ENCODE measurements at places on chromosomes 4 and X. TPM values are rescaled to one million over a fixed set of nuclear protein-coding genes. Genes with fewer than 3 reads are reported as not detected.

- DNase-seq, result no peak
Measured at GRCh38 chr4:113398441-113399143, 349.1 kb downstream of the ANK2 start.

GRCh38 chr4:152926959-152927358, 9.2 kb upstream of the FHDC1 start:
- DNase-seq, result no peak

Gene BMPR1B
- polyA plus RNA-seq, result not detected

Gene CT45A5
- polyA plus RNA-seq, result not detected

DNA sequence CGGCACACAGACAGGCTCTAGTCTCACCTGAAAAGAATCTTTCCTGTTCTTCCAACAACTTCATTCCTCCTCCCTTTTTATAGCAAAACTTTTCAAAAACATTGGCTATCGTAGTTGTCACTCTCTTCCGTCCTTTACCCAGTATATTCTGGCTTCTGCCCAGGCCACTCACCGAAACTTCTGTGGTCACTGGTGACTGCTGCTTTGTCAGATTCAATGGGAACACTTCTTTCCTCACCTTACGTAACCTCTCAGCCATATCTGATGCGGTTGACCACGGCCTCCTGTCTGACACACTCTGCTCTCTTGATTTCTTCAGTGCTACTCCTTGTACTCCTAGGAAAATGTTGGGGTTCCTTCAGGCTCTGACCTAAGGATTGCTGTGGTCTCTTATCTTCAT, 9.2 kb upstream of the RNF150 start:
- DNase-seq, result no peak

DNA sequence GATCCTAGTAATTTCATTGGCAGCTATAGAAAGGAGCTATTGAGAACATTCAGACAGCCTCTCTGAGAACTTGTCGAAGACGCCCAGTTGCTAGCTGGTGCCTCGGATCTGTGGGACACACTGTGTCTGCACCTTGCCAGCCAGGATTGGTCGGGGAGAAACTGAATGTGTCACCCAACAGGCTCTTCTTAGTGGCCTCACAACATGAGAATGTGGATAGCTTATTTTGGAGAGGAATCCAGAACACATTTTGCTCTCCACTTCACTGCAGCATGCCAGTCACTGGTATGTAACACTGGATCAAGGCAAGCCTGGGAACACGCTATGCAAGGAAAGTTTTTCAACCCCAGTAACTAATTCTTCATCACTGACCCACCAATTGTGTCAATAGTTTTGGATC, 89.5 kb upstream of the TRPC3 start:
- no peak for DNase-seq

DNA sequence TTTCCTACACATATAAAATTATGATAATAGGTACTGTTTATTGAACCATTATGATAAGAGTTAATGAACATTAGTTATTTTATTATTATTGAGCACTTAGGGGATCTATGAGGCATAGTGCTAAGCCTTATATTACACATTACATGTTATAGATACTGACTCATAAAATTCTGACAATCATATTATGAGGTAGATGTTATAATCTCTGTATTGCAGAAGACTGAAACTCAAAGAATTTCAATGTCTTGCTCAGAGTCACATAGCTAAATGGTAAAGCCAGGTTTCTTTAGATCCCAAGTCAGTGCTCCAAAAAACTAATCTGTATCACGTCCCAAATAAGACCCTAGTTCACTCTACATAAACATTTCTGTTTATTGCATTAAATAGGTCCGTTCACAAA, 207.2 kb upstream of the CNKSR2 start:
- no peak for DNase-seq

GRCh38 chr4:113708250-113708649, 53.3 kb downstream of the CAMK2D start:
- DNase-seq, result no peak

Gene RADX
- 4.1 TPM for polyA plus RNA-seq

GRCh38 chr4:173801876-173802661, 272.0 kb upstream of the HAND2 start:
- no peak for DNase-seq

GRCh38 chrX:131735127-131735526, 191.3 kb downstream of the OR13H1 start:
- no peak for DNase-seq

Gene EVC
- polyA plus RNA-seq, result not detected

Gene PAGE4
- polyA plus RNA-seq, result not detected

Gene ZFP92
- polyA plus RNA-seq, result not detected

- no peak for DNase-seq
Measured at GRCh38 chrX:103681443-103681842, 5.1 kb downstream of the MORF4L2 start.

Gene TRIM60
- polyA plus RNA-seq, result not detected

GRCh38 chrX:123408821-123409737, 225.0 kb downstream of the GRIA3 start:
- no peak for DNase-seq

GRCh38 chrX:151478058-151478457, 81.1 kb downstream of the VMA21 start:
- DNase-seq, result no peak

Gene H2BW1
- polyA plus RNA-seq, result not detected

DNA sequence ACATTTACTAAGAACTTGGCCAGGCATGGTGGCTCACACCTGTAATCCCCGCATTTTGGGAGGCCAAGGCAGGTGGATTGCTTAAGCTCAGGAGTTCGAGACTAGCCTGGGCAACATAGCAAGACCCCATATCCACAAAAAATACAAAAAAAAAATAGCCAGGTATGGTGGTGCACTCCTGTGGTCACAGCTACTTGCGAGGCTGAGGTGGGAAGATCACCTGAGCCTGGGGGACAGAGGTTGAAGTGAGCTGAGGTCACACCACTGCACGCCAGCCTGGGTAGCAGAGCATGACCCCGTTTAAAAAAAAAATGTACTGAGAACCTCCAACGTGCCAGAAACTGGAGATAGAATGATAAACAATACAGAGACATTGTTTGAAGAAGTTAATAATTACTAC, 8.0 kb downstream of the OPRPN start:
- DNase-seq, result no peak

DNA sequence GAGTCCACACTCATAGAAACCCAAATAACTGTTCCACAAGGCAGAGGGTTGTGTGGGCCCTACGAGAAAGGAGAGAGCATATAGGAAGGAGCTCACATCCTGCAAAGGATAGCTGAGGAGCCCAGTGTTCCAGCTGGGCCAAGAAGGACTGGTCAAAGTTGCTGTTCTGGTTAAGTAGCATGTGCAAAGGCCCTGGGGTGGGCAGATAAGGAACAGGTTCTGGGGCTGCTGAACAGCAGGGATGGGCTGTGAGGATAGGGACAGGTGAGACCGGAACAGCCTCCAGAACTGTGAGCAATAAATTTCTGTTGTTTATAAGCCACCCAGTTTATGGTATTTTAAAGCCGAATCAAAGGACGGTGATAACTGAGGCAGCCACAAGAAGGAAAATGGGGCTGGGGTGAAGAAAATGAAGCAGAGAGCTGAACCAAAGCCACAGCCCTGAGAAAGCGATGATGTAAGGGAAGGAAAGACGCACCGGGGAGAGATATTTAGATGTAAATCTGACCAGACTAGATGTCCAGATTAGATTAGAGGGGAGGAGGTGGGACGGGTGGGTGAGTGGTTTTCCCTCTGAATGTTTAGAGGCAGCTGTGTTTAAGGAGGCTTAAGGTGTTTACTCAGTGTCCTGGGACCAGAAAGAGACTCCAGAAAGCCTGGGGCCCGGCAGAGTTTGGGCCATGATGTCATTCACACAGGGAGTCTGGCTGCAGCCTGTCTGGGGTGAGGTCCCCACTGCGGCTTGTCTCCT, 180.8 kb upstream of the BCOR start:
- no peak for DNase-seq

Gene HELT
- polyA plus RNA-seq, result not detected

- DNase-seq, result no peak
Measured at GRCh38 chrX:16897445-16897844, 27.3 kb upstream of the RBBP7 start.

GRCh38 chr4:1027219-1027914, 15.9 kb downstream of the FGFRL1 start:
- no peak for DNase-seq

Gene EMCN
- not detected for polyA plus RNA-seq

GRCh38 chr4:36024901-36025660, 219.2 kb downstream of the ARAP2 start:
- no peak for DNase-seq

Gene CXorf65
- polyA plus RNA-seq, result 1.1 TPM

- DNase-seq, result no peak
Measured at GRCh38 chr4:86959588-86960500, 25.0 kb downstream of the AFF1 start.

- DNase-seq, result no peak
Measured at GRCh38 chr4:10104211-10104990, 12.2 kb downstream of the WDR1 start.

DNA sequence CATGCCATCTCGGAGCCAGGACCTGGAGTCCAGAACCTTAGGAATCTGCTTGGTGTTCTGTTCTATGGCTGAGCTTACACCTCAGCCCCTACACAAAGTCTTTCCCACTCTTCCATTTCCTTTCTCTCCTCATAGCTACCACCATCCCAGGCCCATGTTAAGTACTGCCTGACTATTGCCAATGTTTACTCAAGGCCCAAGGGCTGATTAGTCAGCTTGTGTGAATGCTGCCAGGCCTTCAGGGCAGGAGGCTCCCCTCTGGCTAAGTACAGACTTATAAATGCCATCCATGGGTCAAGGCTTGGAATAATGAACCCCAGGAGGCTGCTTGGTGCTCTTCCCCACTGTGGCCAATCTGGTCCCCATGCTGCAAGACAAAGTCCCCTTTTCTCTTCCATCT, 411.6 kb upstream of the MAGEB18 start:
- DNase-seq, result no peak

GRCh38 chr4:77201857-77202256, 44.9 kb downstream of the CCNG2 start:
- DNase-seq, result no peak

Gene CWH43
- polyA plus RNA-seq, result not detected

DNA sequence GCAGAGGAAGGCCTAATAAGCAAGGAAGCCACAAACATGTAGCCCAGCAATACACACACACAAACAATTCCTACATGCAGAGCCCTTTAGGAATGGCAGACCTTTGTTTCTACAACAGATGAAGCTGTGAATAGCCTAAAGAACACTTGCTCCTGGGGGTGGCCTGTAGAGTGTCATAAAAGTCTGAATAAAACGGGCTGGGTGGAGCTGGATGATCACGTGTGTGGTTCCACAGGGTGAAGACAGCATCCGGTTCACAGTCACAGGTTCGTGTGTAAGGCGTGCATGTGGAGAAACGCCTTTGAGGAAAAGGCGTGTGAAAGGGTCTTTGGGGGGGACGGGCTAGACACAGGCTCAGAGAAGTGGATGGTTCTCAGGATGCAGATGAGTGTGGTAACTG, 156.1 kb downstream of the AFAP1 start:
- no peak for DNase-seq

DNA sequence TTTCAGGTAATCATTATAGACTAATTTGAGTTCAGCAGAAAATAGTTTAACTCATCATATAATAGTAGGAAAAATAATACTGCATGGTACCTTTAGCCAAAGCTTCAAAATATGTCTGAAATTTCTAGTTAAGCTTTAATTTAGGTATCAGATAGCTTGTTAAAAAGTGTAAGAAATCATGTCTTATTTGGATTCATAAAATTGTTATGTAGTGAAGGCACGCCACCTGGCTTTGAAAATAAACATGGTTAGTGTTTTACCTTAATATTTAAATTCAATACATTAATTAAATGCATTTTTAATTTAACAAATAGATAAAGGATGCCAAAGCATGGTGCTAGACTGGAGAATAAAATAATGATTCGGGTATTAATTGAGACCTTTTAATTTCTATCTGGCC, 211.4 kb downstream of the FSTL5 start:
- DNase-seq, result no peak

GRCh38 chr4:156326246-156326645, 372.6 kb upstream of the CTSO start:
- DNase-seq, result no peak

DNA sequence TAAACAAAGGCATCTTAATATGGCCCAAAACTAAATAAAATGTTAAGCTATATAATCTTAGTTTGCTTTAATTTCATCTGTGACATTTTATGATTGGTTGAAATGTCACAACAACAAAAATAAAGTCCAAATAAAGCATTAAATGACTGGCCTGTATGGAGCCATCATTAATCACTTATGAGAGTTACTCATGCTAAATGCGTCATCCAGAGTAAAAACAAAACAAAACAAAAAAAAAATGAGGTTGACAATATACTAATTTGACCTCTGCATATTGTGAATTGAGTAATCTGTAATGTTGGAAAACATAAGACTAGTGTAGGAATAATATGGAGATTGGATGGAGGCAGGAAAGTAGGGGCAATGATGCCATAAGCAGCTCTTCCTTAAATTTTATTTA, 139.7 kb downstream of the MAPK10 start:
- DNase-seq, result no peak

- DNase-seq, result no peak
Measured at GRCh38 chr4:72846280-72847111, 223.0 kb downstream of the COX18 start.
